ENCODE measurements at places on chromosomes 2 and 18. TPM values are rescaled to one million over a fixed set of nuclear protein-coding genes. Genes with fewer than 3 reads are reported as not detected.

The FAM110C gene
- 0.22 TPM for total RNA-seq

The STEAP3 gene
- total RNA-seq = 0.06 TPM

The L3MBTL4 gene
- total RNA-seq = 0.33 TPM

The TNFRSF11A gene
- total RNA-seq = 8.6 TPM

The ARHGAP28 gene
- not detected for total RNA-seq
